HL-60 (cell line): ENCODE measurements at places on chromosomes 13 and 19.

DNA sequence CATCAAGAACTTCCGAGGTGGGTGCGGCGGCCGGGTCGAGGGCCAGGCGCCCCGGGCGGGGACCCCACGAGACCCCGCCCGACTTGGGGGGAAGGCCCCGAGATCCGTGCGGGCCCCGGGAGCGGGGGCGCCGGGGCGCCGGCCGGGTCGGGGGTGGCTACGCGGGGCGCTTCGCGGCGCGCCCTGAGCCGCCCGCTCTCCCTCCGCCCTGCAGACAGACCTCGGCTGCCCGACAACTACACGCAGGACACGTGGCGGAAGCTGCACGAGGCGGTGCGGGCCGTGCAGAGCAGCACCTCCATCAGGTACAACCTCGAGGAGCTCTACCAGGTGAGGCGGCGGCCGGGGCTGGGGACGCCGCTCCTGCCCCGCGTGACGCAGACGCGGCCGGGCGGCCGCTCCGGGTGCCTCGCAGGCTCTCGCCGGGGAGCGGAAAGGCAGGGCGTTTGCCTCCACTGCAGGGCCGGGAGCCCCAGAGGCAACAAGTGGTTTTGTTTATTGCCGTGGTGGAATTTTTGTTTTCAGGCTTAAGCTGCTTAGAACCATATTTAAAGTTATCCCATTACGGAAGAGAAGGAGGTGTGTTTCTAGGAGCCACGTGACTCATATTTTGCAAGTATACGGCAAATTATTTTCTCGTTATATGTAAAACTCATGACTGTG is 477 bp downstream of the CUL4A start:
- DNase-seq = peak; percentile 65

GRCh38 chr13:55653497-55653896 is 1487.2 kb upstream of the PRR20A start:
- DNase-seq = no peak

DNA sequence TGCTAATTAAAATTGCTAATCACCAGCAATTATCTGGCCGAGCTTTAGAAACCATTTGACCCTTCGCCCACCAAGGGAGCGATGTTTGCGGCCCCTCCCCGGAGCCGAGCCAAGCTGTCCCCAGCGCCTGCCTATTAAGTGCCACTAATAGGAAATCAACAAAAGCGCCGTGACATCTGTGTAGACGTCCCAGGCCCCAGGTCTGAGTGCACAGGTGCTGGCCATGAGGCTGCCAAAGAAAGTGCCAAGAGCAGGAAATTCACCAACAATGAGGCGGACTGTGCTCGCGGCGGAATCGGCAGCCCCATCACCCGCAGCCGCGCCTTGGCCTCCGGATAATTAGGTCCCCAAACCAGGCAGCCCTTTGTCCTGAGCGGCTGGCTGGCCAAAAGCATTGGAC is 44.5 kb upstream of the SPACA7 start:
- no peak for DNase-seq

- no peak for DNase-seq
Observed at GRCh38 chr19:1258707-1259205, 10.4 kb downstream of the MIDN start.

- DNase-seq = no peak
Observed at GRCh38 chr13:22447132-22447886, 733.5 kb upstream of the SGCG start.

DNA sequence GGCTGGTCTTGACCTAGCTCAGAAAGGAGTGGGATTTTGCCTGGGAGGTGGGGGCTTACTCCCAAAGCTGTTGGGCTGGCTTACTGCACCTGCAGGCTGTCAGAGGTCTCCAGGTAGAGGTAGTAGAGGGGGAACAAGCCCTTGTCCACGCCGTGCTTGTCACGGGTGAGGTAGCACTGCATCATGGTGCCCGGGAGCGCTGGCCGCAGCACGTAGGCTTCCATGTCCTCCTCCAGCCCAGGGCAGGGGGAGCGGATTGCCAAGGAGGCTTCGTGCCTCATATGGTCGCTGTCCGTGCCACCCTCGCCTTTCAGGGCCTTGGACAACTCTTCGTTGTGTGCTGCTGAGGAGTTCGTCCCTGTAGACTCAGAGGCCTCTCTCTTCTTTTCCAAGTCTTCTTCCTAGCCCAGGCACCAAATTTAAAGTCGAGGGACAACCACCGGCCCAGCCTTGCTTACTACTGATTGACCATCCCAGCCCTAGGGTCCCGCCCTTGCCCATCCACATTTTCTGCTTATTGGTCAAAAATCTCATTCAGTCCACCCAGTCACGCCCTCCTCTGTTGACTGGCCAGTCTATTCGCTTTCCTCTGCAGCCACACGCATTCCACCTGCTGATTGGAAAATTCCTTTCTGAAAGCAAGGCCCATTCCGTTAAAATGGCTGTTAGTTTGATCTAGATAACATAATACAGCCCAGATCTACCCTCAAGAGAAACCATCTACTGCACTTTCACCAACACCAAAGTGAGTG is 10.5 kb downstream of the TULP2 start:
- no peak for DNase-seq

GRCh38 chr13:32381539-32381938 is 46.4 kb downstream of the N4BP2L1 start:
- no peak for DNase-seq

- no peak for DNase-seq
Observed at GRCh38 chr19:38375748-38376147, 1.4 kb downstream of the PSMD8 start.

DNA sequence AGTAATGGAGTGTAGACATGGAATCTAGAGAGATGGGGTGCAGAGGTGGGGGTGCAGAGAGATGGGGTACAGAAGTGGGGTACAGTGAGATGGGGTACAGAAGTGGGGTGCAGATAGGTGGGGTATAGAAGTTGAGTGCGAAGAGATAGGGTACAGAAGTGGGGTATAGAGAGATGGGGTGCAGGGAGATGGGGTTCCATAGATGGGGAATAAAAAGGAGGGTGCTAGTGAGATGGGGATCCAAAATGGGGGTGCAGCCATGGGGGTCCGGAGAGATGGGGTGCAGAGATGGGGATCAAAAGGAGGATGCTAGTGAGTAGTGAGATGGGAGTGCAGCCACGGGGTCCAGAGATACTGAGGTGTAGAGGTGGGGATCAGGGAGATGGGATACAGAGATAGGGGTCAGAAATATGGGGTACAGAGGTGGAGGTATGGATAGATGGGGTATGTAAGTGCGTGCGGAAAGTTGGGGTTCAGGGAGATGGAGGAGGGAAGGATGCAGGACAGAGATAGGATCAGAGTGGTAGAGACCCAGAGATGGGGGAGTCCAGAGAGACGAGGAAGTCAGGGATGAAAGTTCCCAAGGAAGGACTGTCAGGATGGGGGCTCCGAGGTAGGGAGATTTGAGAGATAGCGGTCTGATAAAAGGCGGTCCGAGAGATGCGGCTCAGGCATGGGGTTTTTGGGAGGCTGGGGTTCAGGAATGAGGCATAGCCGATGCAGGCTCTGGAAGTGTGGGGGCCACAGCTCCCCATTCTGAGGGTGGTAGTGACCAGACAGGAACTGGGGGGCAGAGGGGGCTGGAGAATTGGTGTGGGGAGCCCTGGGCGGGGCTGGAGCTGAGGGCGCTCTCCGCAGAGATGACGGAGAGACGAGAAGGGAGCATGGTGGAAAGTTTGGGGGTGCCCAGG is 3.4 kb downstream of the PALM3 start:
- DNase-seq = no peak

DNA sequence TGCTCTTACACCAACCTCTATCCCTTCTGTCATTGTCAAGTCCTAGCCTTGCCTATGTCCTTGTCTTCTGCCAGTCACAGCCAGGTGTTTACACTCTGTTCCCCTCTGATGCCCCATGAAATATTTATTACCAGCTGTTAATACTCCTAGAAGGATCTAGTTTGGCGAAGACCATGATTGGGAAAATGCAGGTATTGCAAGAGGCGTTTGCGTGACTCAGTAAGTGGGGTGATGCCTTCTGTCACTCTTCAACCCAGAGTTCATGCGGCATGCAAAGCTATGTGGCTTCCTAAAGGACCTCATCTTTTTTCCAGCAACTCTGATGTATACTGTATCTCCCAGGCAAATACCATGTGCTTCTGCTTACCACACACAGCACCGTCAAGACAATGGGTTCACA is 81.8 kb upstream of the GJB6 start:
- no peak for DNase-seq

DNA sequence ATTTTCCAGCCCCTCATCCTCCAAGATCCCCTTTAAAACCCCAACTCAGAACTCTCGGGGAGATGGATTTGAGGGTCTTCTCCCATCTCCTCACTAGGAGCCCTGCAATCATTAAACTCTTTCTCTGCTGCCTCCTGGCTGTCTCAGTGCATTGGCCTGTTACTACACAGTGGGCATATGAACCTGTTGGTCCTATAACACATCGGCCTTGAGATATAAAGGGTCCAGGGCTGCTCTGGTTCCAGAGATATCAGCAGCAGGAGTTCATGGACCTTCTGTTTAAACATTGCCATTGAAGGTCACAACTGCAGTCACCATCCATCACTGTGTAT is 3.8 kb upstream of the METTL21C start:
- no peak for DNase-seq

GRCh38 chr19:41955521-41955920 is 3.6 kb downstream of the RABAC1 start:
- no peak for DNase-seq

DNA sequence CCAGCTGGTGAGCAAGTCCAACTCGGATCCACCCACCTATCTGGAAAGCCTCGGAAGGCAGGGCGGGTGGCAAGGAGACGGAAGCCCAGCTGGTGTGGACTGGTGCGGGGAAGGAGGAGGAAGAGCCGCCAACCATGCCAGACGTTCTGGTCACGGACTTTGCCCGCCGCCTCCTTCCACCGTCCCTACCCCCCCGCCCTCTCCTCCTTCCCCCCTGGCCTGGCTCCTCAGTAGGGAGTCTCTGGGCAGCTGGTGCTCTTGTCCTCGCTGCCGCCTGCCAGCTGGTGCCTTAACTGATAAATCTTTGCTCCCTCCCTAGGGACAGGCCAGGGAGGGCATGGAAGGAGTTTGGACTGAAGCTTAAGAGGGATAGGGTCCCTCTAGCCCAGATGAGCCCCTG is 4.8 kb downstream of the SYNGR4 start:
- DNase-seq = no peak

- DNase-seq = no peak
Observed at GRCh38 chr13:94776300-94776699, 64.0 kb upstream of the SOX21 start.

DNA sequence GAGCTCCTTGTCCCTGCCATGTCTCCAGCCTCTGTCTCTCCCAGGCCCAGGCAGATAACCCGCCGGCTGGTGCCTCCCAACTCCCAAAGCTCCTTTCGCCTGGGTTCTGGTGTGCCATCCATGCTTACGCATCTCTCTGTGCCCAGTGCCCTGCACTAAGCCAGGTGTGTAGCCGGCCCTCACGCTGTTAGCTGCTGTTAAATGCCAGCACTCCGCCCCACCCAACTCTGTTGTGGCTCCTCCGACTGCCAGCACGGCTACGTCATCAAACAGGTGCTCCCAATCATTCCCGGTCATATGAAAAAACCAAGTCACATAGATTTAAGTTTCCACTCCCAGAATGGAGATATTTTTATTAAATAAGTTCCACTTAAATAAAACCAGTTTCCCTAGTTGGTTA is 7.0 kb upstream of the HSPH1 start:
- no peak for DNase-seq

DNA sequence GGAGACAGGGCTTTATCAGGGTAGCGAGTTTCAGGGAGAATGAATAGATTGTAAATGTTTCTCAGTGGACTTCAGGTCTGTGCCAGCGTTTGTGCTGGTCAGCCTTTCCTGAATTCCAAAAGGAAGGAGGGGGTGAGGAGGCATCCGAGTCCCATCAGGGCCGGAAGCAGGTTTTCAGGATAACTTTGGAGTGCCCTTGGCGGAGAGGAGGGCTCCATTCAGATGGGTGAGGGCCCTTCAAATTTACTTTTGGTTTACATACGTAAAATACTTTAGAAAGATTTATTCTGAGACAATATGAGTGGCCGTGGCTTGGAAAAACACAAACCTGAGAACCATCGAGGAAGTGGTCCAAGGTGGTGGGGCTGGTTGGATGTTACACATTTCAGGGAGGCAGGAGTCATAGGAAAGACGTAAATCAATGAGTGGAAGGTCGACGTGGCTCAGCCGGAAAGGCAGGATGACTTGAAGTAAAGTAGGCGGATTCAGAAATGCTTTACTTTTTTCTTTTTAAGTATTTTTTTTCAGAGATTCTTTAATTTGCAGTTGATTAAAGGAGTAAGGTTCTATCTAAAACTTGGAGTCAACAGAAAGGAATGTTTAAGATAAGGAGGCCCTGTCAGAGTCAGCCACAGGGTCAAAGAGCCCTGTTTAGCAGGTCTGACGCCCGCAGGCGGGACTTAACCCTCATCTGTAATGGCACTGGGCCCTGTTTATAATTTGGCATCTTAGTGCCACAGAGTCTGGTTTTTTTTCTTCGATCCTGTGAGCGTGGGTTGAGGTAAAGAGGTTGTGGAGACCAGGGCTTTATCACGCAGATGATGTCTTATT is 32.8 kb downstream of the ATP11A start:
- no peak for DNase-seq

GRCh38 chr13:39257642-39258041 is 219.4 kb downstream of the NHLRC3 start:
- DNase-seq = no peak

- DNase-seq = no peak
Observed at GRCh38 chr19:13076320-13076719, 26.3 kb downstream of the LYL1 start.

GRCh38 chr19:17227798-17228367 is 1.9 kb downstream of the OCEL1 start:
- DNase-seq = no peak

DNA sequence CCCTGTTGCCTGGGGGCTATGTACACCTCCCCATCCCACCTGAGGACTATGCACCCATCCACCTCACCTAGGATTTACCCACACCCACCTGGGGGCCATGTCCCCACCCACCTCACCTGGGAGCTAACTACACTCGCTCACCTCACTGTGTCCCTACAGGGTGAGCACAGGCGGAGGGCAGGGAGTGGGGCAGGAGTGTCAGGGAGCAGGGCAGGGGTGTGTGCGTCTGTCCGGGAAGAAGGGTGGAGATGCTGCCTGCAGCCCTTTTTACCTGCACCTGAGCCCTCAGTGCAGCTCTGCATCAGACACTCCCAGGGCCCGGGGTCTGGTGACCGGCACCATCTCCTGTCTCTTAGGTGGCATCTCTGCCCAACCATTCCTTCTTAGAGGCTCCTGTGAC is 10.6 kb upstream of the CPAMD8 start:
- DNase-seq = no peak

- no peak for DNase-seq
Observed at GRCh38 chr13:53691417-53691816, 662.8 kb downstream of the OLFM4 start.

GRCh38 chr19:10262771-10263170 is 8.1 kb upstream of the ICAM1 start:
- no peak for DNase-seq

DNA sequence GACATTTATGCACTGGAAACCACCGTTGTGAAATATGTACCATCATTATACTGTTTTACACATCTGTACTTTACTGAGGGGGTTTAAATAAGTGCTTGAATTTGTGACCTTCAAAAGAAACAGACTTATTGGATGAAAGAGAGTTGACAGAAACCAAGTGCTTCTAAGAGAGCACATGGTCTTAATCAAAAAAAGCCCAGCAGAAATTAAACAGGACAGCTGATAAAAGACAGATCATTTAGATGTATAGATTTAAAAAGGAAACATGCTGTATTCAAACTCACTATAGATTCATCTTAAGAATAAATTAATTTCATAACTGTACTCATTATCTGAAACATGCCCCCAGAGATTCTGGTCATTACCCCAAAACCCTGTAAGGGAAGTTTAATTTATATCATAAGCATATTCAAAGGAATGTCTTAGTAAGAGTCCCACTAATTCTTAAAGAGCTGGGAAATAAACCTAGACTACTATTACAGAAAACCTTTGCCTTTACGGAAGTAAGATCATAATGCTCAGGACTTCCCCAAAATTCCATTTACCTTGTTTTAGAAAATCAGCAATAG is 421.8 kb downstream of the DCT start:
- DNase-seq = no peak
